ENCODE measurements at places on chromosomes 3 and 15.

- no peak for DNase-seq
These were observed 25.5 kb upstream of the PDHB start for GRCh38 chr3:58459160-58459559.

GRCh38 chr15:67174864-67175573 is 79.4 kb downstream of the AAGAB start:
- DNase-seq, result no peak

- no peak for DNase-seq
These were observed 953.4 kb downstream of the ZPLD1 start for GRCh38 chr3:103388214-103388613.

- no peak for DNase-seq
These were observed 16.9 kb upstream of the MEX3B start for GRCh38 chr15:82062479-82063454.

- no peak for DNase-seq
These were observed 2.6 kb upstream of the C15orf62 start for GRCh38 chr15:40766906-40767837.

- DNase-seq, result no peak
These were observed 551 bp downstream of the DNAJC13 start for GRCh38 chr3:132417695-132418411.

- DNase-seq, result no peak
These were observed 187.9 kb downstream of the CNTN3 start for GRCh38 chr3:74426571-74426970.

- no peak for DNase-seq
These were observed 36.8 kb upstream of the CCDC50 start for GRCh38 chr3:191292243-191293015.

GRCh38 chr3:196210673-196211556 is at the start of gene ZDHHC19:
Gene ZDHHC19, minus strand, starts transcription at chr3:196211400. Its CDS starts 85 bp downstream, at chr3:196211315.
- no peak for DNase-seq

DNA sequence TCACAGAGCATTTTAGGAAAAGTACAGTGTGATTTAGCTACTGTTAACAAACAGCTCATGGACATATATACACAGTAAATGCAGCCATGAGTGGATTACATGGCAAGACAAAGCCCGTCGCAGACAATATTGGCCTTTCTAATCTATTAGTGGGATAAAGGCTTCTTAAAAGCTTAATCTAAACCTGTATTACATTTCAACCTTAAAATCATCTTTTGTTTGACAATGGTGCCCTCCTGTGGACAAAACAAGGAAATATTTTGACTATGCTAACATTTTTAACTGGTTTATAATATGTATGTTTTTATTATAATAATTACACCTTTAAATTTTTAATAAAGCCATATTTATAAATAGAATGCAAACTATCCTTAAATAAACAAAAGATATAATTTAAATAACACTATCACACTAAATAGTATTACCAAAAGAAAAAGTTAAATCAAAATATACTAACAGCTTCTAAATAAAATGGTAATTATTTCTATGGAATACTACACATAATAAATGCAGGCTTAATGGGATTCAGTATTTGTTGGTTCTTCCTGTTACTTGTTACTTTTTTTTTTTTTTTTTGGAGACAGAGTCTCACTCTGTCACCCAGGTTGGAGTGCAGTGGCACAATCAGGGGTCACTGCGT is 38.6 kb downstream of the TAFA4 start:
- DNase-seq, result no peak

DNA sequence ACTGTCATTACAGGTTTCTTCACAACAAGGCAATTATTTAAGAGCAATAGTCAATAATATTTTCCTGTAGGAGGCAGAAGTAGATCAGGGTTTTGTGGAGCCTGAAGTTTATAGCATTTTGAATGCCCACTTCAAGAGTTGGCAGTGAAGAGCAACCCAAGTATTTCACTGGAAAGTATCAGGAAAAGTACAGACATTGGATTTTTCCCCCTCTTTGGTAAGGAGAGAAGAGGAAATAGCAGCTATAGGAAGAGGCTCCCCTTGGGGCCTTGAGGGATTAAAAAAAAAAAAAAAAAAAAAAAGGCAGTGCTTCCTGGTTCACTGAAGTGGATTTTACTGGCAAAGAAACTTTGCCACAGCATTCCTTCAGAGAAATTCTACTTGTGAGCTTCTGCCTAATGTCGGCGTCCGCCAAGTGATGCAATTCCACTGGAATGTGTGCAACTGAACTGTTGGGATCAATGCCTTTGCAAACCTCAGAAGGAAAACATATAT is 5.7 kb upstream of the CNTN6 start:
- no peak for DNase-seq

- DNase-seq, result no peak
These were observed 14.9 kb downstream of the SOX2 start for GRCh38 chr3:181726351-181727330.

GRCh38 chr3:129315223-129315997 is 36.7 kb downstream of the HMCES start:
- no peak for DNase-seq

GRCh38 chr3:57815036-57815435 is 58.9 kb downstream of the SLMAP start:
- peak; percentile 25 for DNase-seq

DNA sequence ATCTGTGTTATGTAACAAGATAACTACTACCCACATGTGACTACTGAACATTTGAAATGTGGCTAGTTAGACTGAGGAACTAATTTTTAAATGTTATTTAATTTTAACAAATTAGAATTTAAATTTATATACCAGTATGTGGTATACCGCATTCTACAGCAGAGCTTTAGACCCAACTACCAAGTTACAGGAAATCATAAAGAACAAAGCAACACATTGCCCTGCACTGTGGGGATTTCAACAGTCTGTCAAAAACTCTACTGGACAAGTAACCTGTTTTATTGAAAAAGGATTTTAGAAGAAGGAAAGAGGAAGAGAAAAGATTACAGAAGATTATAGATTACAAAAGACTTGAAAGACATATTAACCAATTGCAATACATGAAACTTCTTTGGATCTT is 64.9 kb downstream of the DPH6 start:
- no peak for DNase-seq

DNA sequence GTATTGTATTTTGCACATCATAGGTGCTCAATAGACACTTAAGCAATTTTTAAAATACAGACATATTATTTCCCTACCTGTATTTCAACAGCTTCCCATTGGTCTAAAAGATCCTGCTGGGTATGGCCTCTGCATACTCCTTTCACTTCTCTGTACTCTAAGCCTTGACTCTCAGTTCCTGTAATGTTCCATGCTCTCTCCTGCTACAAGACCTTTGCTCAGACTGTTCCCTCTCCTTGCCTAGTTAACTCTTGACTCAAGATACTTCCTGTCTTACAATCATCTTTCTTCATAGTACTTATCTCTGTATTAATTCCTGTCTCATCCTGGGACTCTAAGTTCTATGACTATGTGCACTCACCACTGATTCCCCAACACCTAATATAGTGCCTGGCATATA is 1.7 kb downstream of the SCN11A start:
- DNase-seq, result no peak

DNA sequence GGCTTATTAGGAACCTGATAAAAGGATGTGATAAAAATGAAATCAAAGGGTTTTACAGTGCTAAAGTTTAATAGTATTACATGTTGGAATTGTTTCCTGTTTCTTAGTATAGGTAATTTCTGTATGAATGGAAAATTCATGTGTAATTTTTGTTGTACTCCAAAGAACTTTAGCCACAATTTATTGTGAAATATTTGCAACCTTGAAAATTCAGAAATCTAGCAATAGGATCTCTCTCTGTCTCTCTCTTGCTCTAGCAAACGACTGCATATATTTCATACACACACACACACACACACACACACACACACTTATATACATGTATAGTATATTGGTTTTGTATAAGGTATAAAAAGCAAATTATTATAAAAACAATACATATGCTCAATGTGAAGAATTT is 59.6 kb downstream of the PIAS1 start:
- DNase-seq, result no peak

DNA sequence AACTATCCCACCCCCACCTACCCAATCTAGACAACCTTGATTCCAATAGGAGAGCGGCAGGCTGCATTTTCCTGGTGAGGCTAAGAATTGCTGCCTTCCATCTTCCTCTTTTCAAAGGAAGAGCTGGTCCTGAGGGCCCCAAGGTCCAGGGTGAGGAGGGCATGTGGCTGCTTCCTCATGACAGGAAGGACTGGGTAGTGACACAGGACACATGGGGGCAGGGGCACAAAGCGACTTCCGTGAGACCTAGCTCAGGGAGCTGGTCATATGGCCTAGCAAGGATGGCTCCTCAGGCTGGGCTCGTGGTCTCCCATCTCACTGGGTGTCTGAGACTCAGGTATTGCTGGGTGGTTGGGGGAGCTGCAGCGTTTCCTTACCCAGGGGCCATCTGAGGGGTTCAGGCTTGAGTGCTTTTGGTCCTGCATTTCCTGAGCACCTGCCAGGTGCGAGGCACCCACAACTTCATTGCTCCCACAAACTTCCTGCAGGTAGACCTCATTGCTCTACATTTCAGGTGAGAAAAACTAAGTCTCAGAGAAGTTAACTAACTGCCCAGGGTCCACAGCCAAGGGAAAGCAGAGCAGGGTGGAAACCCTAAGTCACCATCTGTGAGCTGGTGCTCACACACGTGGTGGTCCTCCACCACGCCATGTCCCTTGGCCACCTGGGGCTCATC is 160.0 kb upstream of the TLE3 start:
- no peak for DNase-seq

GRCh38 chr3:20376665-20377217 is 190.7 kb upstream of the SGO1 start:
- DNase-seq, result no peak

DNA sequence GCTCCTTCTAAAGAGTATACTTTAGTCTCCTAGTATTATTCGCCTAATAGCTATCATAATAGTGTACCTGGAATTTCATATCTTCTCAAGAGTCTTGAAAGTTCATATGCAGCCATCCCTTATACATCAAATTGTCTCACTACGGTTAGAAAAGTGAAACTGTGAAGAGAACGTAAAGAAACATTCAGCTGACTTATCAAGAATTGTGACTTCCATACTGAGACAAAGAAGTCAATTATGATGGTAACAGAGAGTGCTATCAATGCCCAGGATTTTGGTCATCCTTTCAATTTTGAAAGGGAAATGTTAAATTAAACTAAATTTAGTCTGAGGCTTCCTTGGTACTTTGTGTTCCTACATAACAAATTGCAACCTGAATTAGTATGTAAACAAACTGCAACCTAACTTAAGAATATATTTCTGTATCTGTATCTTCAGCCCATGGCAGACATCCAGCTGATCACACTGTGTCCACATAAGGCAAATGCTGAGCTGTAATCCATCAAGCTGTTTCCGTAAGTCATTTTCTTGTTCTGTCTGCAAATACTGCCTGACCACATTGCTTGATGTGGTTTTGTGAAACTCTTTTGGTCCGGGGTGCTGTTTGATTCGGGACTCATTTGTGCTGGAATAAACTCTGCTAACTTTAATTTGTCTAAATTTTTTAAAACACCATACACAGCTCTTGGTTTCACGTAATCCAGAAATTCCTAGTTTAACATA is 469.6 kb downstream of the SI start:
- DNase-seq, result no peak

DNA sequence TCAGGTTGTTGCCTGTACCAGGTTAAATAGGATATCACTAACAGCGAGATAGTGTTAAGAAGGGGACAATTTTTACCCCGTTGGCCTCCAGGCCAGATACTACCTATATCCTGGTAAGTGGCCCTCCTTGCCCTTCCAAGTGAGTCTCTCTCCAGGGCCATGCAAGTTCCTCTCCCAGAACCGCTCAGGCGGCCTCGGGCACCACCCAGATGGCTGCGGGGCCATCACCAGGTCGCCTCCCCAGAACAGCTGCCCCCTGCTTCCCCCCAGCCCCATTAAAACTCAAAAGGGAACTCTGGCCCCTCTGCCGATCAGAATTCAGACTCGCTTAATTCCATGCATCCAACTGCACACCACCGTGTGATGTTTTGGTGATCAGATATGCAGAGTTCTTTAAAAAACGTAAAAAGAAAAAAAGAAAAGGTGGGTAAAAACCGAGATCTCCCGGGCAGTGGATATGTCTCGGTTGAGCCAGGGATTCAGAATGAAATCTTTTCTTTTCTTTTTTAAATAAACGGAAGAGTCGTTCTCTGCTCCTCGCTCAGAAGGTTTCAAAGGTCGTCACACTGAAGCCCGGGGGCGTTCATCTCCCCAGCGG is 1.9 kb upstream of the TRIM71 start:
- no peak for DNase-seq

- no peak for DNase-seq
These were observed 27.4 kb downstream of the CFAP100 start for GRCh38 chr3:126422121-126422520.

DNA sequence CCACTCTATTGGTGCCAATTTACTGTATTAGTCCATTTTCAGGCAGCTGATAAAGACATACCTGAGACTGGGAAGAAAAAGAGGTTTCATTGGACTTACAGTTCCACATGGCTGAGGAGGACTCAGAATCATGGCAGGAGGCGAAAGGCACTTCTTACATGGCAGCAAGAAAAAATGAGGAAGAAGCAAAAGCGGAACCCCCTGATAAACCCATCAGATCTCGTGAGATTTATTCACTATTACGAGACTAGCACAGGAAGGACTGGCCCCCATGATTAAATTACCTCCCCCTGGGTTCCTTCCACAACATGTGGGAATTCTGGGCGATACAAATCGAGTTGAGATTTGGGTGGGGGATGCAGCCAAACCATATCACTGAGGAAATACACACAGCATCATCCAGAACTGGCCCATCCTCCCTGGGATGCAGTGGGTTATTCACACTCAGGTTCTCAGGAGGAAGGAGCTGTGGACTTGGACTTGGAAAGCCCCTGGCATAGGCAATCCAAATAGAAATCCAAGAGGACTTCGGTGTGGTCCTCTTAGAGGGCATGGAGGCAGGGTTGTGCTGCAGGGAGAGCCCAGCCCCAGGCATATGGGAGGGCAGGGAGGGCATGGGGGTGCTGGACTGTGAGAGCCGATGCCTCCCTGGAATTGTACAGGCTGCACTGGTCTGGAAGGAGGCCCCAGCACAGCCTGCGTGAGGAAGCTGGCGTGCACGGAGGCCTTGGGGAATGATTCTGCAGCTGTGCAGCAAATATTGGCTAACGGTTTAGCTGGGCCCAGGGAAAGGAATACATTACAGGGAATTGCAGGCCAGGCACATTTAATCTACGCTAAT is 62.9 kb downstream of the EFCAB12 start:
- no peak for DNase-seq

GRCh38 chr3:122629763-122630162 is 50.9 kb upstream of the PARP14 start:
- no peak for DNase-seq

GRCh38 chr3:188861842-188862744 is 309.7 kb upstream of the TPRG1 start:
- DNase-seq, result no peak

GRCh38 chr3:61946570-61947324 is 385.4 kb downstream of the PTPRG start:
- DNase-seq, result no peak

GRCh38 chr15:40333922-40334492 is 6.7 kb downstream of the CCDC9B start:
- no peak for DNase-seq

- no peak for DNase-seq
These were observed 198.7 kb upstream of the CHRNA7 start for GRCh38 chr15:31831596-31831995.

- no peak for DNase-seq
These were observed 44.4 kb downstream of the ST3GAL6 start for GRCh38 chr3:98807561-98807960.

- no peak for DNase-seq
These were observed 7.9 kb upstream of the SRP14 start for GRCh38 chr15:40046721-40047414.

Measured in stimulated activated CD4-positive, alpha-beta T cell treated with anti-CD3 and anti-CD28 coated beads, Interleukin-1b, Interleukin-23, amount 100 ng/mL, for 4 hours (primary cell).